Skin of body (tissue), 3 donors: ENCODE measurements at places on chromosomes 4 and X. TPM values are rescaled to one million over a fixed set of nuclear protein-coding genes. Genes with fewer than 3 reads are reported as not detected.

Gene PIR
- 4.6 TPM for total RNA-seq

Gene SHROOM3
- total RNA-seq = 8.0 TPM

- no peak for DNase-seq
These were observed 29.9 kb upstream of the TEC start for GRCh38 chr4:48299560-48299959.

DNA sequence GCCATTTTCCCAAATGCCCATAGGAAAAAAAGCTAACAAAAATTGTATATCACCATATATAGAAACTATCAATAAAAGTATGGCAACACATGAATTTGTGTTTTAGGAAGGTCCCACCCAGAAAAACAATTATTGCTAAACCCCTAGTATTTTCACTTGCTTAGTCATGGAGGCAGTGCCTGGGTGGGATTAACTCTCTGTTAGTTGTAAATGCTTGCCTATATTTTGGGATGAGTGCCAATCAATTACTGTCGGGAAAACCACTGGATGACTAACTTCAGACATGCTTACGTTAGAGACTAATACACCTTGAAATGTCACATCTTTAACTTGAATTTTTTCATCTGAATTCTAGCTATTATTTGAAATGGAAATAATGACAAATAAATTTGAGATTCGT lies 33.9 kb downstream of the TMPRSS11A start:
- no peak for DNase-seq

- DNase-seq = no peak
These were observed 291.6 kb upstream of the HS3ST1 start for GRCh38 chr4:11720292-11720691.

DNA sequence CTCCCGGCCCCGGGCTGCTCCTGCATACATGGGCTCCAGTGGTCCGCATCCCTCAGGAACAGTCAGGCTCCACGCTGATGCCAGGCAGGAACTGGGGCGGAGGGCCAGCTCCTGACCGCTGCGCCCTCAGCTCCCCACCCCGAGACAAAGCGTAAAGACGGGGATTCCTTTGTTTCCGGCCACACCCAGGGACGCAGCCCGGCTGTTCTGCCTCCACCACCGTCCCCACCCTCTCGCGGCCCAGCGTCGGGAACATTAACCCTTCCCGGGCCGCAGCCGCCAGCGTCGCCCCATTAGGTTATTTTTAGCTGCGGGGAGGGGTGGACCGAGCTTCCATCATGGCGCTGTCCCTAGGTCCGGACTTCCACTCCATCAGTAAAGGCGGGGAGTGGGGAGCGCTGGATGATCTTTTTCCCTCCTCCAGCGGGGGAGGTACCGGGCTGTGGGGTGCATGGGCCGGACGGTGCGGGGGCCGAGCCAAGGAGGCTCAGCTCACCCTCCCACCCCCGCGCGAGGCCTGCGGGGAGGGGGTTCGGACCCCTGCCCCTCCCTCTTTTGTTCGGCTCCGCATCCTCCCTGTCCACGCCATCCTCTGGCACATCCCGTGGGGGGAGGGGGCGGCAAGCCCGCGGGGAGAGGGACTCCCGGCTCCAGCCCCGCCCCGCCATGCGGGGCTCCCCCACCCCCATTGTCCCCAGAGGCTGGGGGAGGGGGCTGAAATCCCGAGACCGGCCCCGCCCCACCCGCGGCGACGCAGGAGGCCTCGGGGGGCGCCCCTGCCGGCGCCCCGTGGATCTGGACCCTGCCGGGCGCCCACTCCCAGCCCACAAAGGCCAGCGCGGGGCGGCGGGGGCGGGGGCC lies 5.3 kb downstream of the CRMP1 start:
- no peak for DNase-seq

GRCh38 chrX:47384502-47384901 lies 14.1 kb downstream of the ZNF157 start:
- DNase-seq = no peak

GRCh38 chrX:152638443-152638904 lies 779 bp downstream of the GABRQ start:
- DNase-seq = no peak
